ENCODE measurements at places on chromosomes 2 and 18. TPM values are rescaled to one million over a fixed set of nuclear protein-coding genes. Genes with fewer than 3 reads are reported as not detected.
A peak's percentile ranks its signal among the peaks of the same experiment; 100 is the strongest.

- no peak for DNase-seq
Measured at GRCh38 chr2:127528487-127528886, 2.2 kb upstream of the IWS1 start.

DNA sequence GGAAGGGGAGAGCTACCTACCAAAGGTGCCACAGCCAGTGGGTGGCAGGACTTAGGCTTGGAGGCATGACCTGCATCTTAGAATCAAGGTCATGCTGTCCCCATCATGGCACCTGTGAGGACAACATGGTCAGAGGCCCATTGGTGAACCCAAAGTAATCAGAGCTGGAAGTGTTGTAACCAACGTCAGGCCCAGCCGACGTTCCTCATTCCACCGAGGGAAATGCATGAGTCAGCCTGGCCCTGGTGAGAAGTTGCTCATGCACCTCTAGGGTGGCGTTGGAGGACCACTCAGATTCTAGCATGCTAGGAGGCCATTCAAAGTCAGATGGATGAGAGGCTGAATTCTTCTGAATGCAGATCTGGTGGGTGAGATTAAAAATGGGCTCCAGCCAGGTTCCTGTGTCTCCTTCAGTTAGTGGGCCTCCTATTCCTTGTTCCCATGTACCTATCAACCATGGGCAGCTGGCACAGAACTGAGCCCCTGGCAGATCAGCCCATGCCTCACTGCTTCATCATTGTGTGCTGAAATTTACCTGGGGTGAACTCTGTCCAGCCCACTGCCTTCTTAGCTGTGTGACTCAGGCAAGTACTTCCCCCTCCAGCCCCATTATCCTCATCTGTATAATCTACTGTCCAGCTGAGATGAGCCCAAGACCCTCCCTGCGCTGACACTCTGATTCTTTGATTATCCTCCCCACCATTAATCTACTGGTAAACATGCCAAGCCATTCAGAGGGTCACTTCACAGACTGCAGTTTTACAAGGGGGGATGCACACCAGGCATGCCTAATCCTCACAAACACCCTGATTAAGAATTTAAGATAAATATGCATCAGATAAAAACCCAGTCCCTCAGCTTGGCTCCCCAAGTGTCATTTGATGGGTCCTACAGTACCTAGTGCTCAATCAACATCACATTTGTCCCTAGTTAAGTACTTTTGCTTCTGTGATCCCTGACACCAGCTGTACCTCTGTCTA lies 14.0 kb downstream of the SLC14A2 start:
- no peak for DNase-seq

DNA sequence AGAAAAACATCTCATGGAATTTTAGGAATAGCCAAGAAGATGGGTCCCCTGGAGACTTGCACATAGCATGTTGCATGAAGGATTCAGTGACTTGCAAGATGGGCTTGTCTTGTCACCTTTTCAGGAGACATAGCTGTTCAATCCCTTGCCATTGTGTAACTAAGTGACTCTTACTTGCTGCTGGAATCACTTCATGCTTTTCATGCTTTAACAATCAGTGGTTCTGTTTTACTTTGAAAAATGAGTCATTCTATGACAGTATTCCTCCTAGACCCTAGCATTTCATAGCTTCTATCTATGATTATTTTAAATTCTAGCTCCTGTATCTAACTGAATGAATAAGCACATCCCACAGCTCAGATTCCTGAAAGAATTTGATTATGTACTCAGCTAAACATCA lies 2.8 kb downstream of the KYNU start:
- DNase-seq, result no peak

- no peak for DNase-seq
Measured at GRCh38 chr2:219289537-219290361, 10.6 kb downstream of the DNAJB2 start.

DNA sequence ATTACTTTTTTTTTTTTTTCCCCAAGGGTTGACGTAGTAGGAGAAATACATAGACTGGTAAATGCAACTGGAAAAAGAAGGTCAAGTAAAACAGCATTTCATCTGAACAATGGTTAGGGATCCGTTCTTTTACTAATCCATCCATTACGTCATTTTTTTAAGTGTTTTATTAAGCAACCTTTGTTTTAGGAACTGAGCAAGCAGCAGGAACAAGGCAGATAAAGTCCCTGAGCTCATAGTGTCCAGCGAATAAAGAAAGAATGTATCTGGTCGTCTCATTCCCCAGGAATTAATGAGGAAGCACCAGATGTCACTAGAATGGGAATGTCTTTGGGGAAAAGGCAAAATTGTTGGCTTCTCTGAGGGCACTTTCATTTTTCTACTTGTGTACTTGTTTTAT lies 842.4 kb downstream of the TDRD15 start:
- no peak for DNase-seq

DNA sequence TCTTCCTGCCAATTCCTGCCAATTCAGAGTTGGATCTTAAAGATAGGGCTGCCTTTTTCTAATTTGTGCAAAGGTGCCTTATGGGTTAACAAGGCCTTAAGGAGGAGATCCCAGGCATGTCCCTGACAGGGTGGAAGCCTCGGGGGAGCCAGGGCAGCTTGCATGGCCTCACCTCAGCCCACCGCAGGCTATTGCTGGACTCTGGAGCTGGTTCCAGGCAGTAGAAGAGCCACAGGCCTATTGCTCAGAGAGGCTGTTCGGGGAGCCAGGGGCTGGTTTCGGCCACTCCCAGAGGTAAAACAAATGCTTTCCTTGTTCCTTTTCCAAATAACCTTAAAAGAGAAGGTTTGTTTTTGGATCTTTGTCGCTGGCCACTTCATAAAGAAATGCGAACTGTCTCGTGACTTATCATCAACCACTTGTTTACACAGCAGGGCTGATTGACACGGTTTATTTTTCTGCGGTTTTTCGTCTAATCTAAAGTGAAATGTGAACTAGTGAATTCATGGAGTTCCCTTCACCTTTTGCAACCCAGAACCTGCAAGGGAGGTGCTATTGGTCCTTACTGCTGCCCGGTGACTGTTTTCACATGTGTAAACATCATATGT lies 108.6 kb downstream of the APOB start:
- no peak for DNase-seq

FIGN gene
- total RNA-seq, result not detected

DNA sequence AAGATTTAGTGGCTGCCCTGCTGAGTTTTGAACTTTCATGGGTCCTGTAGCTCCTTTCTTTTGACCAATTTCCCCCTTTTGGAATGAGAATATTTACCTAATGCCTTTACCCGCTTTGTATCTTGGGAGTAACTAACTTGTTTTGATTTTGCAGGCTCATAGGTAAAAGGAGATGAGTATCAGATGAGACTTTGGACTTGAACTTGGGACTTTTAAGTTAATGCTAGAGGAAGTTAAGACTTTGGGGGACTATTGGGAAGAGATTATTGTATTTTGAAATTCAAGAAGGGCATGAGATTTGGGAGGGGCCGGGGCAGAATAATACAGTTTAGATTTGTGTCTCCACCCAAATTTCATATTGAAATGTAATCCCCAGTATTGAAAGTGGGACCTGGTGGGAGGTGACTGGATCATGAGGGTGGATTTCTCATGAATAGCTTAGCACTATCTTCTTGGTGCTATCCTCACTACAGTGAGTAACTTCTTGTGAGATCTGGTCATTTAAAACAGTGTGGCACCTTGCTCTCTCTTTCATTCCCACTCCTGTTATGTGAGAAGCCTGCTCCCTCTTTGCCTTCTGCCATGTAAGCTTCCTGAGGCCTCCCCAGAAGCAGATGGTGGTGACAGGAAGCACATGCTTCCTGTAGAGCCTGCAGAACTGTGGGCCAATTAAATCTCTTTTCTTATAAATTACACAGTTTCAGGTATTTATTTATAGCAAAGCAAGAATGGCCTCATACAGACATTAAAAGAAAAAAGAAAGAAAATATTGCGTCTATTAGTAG lies 6.1 kb downstream of the ADI1 start:
- no peak for DNase-seq

GRCh38 chr2:204315236-204315662 lies 230.0 kb upstream of the PARD3B start:
- DNase-seq, result no peak

ACADL gene
- total RNA-seq, result not detected

DNA sequence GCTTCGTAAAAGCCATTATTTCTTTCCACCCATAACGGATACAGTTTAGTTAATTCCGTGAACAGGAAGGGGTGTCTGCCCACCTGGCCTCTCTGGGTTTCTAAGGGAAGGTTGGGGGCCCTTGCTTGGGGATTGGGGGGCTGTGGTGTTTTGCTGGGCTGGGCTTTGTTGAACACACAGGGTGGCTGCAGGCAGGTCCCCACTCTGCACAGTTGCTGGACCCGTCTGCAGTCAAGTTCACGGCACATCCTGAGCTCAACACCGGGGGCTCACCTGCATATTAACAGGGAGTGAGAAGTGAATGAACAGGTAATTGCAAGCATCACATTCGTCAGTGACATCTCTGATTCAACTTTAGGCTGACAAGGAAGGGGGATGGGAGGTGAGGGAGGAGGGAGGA lies 109.0 kb downstream of the ZNF516 start:
- DNase-seq, result no peak

NT5DC4 gene
- not detected for total RNA-seq

DNA sequence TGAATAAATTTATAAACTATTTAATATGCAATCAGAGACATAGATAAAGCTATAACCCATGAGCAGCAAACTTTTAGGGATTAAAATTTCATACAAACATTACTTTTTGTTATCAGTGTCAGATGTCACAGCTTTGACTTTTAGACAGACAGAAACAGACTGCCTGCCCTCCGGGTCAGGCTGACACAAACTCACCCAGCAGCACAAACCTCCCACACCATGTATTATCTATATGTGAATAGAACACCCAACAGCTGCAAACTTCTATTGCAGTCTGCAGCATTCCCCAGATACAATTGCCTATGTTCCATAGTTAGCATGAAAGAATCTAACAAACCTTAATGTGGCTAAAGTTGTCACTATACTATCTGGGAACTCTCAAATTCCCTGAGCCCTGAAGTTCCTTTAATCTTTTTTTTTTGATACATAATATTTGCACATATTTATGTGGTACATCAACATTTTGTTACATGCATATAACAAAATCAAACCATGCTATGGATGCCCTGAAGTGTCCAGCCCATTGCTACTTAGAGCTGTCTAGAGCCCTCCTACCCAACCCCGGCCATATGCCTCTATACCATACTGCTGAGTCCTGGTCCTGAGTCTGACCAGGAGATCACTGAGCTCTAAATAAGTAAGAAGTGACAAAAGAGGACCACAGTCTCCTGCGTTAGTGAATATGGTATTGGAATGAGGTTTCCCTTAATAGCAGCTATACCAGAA lies 214.4 kb downstream of the ZNF385B start:
- no peak for DNase-seq

PSMA8 gene
- 1.4 TPM for total RNA-seq

DNA sequence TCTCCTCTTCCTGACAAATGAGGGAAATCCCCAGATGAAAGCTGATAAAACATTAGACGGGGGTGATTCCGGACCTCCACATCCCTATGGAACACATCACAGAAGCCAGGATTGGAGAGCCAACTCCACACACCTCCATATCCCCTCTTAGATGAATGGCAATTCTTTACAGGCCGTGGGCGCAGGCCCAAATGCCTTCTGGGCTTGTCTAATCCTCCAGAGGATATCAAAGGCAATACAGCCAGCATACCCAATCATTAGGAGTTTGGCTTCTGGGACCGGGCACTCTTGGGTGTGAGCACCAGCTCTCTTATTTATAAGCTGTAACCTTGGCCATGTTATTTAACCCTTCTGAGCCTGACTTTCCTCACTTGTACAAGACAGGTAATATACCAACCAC lies 15.0 kb upstream of the CYP1B1 start:
- no peak for DNase-seq

GRCh38 chr18:79631096-79631507 lies 48.5 kb upstream of the CTDP1 start:
- no peak for DNase-seq

- DNase-seq, result no peak
Measured at GRCh38 chr2:173410579-173410978, 55.9 kb downstream of the CDCA7 start.

DNA sequence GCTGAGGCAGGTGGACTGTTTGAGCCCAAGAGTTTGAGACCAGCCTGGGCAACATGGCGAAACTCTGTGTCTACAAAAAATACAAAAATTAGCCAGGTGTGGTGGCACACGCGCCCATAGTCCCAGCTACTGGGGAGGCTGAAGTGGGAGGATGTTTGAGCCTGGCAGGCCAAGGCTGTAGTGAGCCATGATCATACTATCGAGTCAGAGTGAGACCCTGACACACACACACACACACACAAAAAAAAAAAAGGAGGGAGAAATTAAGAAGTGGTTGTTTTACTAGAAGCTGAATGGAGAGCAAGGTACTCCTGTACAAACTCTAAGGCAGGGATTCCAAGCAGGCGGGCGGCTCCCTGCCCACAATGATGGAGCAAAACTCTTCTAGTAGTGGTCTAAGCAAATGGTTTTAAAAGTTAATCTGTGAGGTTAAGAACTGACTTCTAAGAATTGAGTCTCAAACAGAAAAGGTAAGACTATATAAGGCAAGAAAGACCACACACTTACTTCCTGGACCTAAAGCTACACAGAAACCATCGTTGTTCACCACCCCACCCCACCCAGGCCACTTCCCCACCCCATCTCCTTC lies 2.6 kb downstream of the ANKRD44 start:
- DNase-seq, result peak; percentile 73

GRCh38 chr2:3488855-3489763 lies 30.2 kb downstream of the ADI1 start:
- DNase-seq, result no peak

- no peak for DNase-seq
Measured at GRCh38 chr18:62088156-62088555, 98.7 kb downstream of the PIGN start.

GRCh38 chr18:49151482-49151881 lies 200.7 kb upstream of the SMAD7 start:
- no peak for DNase-seq

DNA sequence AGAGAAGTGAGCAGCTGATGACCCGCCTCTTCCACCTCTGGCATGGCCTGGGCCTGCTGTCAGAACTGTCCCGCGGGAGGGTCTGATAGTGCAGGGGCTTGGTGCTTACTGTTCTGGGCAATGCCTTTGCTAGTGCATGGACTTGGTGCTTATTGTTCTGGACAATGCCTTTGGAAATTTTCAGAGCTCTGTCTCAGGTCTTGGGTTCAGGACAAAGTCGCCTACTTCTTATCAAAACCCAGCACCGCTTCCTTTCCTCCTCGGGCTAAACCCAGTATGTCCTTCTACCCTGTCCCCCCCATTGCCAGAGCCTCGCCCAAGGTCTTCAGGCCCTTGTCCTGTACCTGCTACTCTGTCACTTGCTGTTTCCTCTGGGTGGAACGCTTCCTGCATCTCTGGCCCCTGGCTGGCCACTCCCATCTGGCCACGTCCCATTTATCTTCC lies 149.6 kb downstream of the ACKR3 start:
- DNase-seq, result no peak
